ENCODE measurements at places on chromosomes 6 and 20.

DNA sequence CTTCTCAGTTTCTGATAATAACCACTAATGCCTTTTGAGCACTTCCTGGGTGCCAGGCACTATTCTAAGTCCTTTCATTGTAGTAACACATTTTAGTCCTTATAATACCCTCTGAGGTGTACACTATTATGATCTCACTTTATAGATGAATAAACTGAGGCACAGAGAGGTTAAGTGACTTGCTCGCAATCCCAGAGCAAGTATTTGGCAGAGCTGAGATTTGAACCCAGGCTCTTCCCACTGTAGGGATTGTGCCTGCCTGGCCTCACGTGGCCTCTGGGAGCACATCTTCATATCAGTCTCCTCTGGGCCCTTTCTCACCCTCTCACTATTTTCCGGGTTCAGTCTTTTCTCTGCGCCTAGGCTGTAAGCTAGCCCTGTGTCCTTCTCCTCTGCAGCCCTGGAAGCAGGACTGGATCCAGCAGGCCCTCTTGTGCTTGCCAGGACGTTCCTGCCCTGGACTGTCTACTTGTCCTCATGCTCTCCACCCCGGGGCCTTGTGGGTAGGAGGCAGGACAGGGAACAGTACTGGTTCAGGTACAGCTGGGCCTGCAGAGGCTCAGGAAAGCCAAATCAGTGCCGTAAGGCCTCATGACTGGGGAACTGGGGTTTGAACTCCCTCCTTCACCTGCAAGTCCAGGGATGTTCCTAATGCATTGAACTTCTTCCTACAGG is 139.6 kb downstream of the VEGFA start:
- peak; percentile 43 for DNase-seq

GRCh38 chr20:2900845-2901592 is 27.7 kb downstream of the PTPRA start:
- no peak for DNase-seq

GRCh38 chr20:17824676-17825251 is 125.0 kb downstream of the BANF2 start:
- no peak for DNase-seq

DNA sequence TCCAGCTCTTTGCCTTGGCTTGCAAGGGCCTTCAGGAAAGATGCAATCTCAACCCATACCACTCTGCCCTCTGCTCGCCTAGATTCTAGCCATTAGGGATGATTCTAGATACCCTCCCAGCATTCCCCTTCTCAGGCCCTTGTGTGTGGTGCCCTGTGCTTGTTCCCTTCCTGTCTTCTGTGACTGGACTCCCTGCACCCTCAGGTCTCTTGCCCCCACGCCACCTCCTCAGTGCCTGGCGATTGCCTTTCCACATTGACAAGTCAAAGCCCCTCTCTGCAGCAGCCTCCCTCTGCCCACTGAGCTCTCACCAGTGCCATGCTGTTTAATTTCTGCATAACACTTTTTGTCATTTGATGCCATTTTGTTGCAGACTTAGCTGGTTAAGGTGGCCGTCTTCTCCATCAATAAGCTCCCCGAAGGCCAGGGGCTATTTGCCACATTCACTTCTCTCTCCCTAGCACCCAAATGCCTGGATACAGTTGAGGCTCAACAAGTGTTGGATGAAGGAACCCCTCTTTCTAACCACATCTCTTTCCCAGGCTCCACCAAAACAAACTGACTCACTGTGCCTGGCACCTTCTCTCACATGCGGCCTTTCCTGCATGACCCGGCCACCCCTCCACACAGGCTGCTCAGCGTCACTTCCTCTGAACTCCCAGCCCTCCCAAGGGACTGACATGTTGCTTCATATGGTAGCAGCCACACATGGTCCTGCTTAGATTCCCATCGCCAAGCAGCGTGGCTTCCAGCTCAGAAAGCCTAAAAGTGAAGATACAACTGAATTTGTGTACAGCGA is 4.6 kb upstream of the TXNDC5 start:
- peak; percentile 73 for DNase-seq

DNA sequence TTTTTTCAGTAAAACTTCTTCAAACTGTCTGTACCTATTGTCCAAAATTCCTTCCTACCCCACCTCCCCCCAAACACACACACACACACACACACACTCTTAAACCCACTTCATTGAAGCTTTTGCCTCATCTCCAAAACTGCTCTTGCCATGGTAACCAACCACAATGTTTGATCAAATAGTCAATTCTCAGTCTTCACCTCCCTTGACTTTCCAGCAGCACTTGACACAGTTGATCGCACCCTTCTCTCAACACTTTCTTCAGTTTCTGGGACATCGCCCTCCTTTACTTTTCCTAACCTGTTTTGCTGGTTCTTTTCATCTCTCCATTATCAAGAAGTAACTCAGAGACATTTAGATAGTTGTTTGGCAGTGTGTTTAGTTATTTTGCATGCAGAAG is 71.5 kb upstream of the COL21A1 start:
- no peak for DNase-seq

- no peak for DNase-seq
These were observed 39.8 kb downstream of the GPR6 start for GRCh38 chr6:110017946-110018345.

DNA sequence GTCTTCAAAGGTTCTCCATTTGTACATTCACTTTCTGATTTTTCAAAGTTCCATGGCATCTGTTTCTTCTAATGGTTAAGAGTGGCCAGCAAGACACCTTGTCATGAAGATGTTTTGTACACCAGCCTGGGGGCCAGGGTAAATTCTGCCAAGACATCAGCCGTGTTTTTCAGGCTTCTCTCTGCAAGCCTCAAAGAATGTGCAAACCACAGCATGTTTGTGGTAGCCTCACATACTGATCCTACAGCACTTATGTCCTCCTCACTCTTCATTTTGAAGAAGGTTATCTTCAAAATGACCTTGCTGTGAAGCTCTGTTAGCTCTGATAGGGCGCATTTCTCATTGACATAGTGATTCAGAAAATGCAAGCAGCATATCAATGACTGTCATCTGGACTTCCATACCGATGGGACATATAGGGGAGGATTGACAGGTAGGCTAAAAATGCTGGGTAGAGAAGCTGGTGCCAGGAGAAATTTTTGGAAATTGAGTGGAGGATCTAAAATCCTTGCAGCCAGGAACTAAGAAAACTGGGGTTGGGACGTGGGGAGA is 59.3 kb upstream of the SPTLC3 start:
- no peak for DNase-seq

GRCh38 chr6:140773276-140773675 is 1359.4 kb upstream of the GJE1 start:
- DNase-seq, result no peak

GRCh38 chr20:62795023-62795761 is 1.1 kb upstream of the MRGBP start:
- no peak for DNase-seq

DNA sequence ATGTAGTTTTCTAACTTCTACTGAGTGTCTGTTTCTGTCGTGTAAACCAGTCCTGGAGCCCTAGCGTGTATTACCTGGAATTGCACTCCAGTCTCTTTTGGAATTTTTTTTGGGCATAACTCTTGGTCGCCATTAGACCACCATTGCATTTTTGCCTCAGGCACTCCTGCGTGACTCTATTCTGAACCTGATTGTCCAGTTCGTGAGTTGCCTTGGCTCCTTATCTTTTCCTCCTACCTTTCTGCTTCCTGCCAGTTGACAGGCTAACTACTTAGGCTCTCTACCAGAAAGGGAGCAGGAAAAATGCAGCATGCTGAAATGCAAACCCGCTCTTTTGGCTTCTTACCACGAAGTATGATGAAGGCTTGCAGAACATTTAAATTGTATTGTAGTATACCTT is 490.9 kb upstream of the SOX4 start:
- no peak for DNase-seq

- no peak for DNase-seq
These were observed 365.8 kb upstream of the HSF2 start for GRCh38 chr6:122033564-122034181.

GRCh38 chr6:10210052-10210451 is 204.8 kb downstream of the TFAP2A start:
- DNase-seq, result no peak

GRCh38 chr20:23125159-23125558 is 39.0 kb upstream of the CD93 start:
- no peak for DNase-seq

DNA sequence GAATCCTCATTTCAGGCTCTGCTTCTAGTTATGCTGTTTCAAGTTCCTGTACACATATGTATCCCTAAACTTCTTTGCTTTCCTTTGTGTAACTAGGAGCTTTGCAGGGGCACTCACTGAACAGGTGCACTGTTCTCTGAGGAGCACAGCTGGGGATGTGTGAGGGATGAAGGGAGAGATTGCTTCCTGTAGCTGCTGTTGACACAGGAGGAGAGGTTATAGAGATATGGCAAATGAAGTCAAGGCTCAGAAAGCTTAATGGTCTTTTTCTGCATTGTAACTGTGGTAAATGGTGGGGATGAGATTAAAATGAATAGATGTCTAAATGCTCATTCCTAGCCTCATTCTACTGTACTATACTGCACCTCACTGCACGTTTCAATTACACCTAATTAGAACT is 454.3 kb downstream of the BTBD3 start:
- DNase-seq, result no peak

GRCh38 chr6:122734529-122735395 is 44.8 kb upstream of the FABP7 start:
- DNase-seq, result no peak

- DNase-seq, result no peak
These were observed 134.3 kb upstream of the PMEPA1 start for GRCh38 chr20:57843941-57844625.

DNA sequence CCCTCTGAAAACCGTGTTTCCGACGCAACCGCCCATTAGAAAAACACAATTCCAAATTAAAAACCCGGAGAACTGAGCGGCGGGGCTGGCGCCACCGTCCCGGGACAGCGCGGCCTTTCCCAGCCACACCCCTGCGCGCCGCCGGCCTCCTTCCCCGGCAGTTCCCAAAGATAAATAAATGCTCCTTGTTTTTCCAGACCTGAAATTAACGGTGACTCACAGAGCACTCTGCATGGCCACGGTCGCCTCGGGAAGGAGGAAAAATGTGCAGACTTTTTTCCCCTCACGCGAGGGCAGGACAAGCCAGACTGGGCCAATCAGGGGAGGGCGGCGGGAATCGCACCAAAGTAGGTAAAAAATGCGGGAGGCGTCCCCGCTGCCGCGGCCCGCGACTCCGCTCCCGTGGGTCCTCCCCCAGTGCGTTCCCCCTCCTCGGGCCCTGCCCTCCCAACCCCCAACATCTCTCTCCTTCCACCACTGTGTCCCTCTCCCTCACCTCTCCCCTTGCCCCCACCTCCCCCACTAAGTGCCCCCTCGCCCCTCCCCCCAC is 828 bp upstream of the DSTN start:
- DNase-seq, result peak; percentile 89

DNA sequence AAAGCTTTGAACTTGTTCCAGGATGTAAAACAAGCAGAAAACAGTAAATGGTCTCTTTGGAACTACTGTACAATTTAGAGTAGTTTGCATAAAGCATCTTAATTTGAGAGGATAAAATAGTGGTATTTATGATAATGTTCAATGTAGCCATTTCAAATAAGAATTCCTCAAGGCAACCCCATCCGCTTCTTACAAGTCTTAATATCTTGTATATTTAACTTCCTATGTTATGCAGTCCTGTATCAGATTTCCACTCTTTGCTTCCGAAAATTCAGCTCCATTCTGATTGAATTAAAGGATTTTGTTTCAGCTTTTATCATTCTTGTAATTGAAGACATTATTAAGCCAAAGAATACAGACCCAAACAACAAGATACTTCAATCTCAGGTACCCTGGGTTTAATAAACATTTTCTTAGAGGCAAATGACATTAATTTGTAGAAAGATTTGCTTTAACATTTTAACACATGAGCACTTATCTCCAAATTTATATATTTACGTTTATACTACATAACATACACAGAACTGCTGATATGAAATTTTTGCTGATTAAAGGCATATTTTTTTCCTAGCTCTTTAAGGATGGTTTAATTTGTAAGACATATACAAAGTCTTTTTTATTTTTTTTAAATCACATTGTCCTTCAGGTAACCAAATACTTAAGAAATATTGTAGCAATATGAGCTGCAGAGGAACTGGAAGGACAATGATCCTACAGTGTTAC is 131.1 kb upstream of the BEND3 start:
- no peak for DNase-seq

DNA sequence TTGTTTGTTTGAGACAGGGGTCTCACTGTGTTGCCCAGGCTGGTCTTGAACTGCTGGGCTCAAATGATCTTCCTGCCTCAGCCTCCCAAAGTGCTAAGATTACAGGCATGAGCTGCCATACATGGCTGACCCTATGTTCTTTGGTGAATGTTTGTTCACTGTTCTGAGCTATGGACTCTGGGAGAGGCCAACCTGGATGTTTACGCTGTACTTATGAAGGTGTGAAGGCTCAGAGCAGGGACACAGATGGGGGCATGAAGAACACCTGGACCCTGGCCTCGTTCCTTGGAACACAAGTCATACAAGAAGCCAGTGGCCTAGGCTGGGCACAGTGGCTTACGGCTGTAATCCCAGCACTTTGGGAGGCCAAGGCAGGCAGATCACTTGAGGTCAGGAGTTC is 21.1 kb upstream of the CD24 start:
- no peak for DNase-seq

DNA sequence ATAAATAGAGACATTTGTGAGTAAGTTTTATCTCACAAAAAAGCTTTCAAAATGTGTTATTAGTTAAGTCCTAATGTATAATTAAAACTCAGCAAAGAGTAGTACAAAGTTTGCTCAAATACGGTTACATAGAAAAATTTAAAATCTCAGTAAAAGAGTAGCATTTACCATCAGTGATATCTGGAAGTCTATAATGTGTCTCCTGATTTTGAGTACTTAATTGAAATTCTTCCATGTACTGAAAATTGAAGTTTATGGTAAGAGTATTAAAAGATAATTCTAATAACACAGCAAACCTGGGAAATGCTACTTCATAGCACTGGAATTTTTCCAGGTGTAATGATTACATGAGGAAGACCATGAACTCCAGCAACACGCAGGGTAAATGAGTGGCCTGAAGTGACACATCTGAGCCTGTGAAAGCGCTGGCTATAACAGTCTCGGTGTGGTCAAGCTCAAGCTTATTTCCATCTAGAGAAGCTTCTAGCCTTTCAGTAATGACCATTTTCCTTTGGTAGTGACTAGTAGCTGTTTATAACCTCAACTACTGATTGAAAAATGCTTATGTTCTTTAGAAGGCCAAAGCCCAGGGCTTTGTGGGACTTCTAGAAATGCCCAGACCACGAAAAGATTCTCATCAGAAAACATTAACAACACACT is 203.2 kb downstream of the ISM1 start:
- DNase-seq, result no peak

DNA sequence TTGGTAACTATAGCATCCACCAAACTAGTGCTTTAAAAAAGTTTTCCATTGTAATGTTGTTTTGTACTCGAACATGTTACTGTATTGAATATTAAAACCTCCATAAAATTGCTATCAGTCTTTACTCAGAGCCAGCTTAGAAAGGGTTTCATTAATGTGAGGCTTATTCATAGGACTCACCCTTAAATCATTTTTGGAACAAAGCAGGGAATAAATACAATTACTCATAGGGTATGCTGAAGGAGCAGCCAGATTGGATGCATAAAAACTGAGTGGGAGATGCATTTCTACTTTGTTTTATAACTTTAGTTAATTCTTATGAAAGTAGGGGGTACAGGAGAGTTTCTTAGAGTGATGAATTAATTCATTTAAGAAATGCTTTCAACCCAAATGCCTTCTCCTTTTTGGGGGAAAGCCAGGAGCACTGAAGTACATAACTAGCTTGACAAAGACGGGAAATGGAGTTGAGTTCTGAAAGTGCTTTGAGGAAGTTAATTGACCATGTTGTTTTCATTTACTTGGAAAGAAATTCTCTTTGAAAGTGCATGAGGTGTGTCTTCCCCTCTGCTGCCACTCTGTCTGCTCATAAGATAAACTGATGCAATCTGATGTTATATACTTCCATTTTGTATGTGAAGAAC is 90.3 kb downstream of the RNF144B start:
- DNase-seq, result no peak

Data from heart left ventricle (tissue), 16 donors.